Activated T-helper 17 cell treated with anti-CD3 and anti-CD28 coated beads, Interleukin-2, amount 50 U/mL, for 72 hours (primary cell): ENCODE measurements at places on chromosomes 11 and 22. TPM values are rescaled to one million over a fixed set of nuclear protein-coding genes. Genes with fewer than 3 reads are reported as not detected.

Gene SMIM35
- not detected for total RNA-seq

GRCh38 chr11:46003572-46003971 is 81.1 kb downstream of the LARGE2 start:
- no peak for ATAC-seq

GRCh38 chr22:36104988-36105387 is 55.6 kb downstream of the APOL3 start:
- no peak for ATAC-seq

GRCh38 chr11:68011051-68011943 is 1.2 kb downstream of the ALDH3B1 start:
- no peak for ATAC-seq

DNA sequence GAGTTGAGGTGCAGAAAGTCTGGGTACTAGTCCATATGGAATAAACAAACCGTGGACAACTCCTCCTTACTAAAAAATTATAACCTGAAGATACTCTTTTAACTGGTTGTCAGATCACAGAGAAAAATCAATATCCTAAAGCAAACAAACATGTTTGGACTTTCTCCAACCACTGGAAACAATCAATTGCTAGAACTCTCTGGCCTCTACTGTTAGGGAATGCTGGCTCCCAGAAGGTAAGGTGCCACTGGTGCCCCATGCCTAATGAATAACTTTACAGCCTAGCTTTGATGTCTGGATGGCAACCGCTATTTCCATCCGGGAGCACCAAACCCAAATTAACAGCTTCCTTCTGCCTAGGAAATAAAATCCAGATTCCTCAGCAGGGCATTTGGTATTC is 74.5 kb downstream of the AMBRA1 start:
- no peak for ATAC-seq

GRCh38 chr11:33035011-33035410 is 4.4 kb upstream of the TCP11L1 start:
- ATAC-seq = no peak

- no peak for ATAC-seq
Measured at GRCh38 chr11:66768088-66768521, 39.1 kb upstream of the SPTBN2 start.

DNA sequence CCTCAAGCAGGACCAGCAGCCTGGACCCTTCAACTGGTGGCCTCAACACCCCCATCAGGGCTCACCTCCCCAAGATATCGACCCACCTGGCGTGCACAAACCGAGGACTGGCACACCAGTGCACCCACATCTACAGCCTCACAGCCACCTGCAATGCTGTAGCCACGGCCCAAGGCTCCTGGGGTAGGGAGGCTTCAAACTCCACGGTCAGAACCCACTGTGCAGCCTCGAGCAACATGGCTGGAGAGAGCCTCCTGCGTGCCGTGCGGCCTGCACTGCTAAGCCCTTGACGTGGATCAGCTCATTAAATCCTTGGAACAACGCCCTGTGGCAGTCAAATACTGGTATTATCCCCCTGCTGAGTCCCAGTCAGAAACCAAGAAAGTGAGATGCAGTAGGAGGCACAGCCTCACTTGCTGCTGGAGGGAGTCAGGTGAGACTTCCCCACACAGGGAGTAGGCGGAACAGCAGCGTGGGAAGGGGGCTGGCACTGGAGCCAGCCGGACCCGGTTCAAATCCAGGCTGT is 4.6 kb downstream of the CARD10 start:
- ATAC-seq = no peak

Gene GPHA2
- total RNA-seq = 0.43 TPM

GRCh38 chr22:37182101-37182948 is 5.7 kb downstream of the C1QTNF6 start:
- peak; percentile 25 for ATAC-seq

Gene RAB36
- 0.61 TPM for total RNA-seq

Gene KRTAP5-2
- not detected for total RNA-seq

DNA sequence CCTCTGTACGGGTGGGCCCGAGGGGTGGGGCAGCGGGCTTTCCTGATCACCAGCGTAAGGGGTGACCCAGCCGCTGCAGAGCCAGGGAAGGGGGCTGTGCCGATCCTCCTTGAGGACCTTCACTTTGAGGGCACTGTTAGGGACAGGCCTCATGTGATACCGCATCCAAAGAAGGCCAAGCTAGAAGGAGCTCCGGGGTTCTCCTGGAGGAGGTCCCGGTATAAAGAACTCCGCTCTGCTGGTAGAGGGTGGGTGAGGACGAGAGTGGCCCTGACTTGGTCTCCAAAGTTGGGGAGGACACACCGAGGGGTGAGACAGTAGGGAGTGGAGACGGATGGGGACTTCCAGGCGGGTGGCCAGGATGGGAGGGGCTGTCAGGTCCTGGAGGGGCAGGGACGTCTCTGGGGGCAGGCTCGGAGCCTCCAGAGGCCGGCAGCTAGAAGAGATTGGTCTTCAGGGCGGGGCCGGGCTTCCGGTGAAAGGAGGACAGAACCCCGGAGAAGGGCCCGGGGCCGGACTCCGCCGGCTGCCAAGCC is 4.6 kb downstream of the PHOX2A start:
- no peak for ATAC-seq

DNA sequence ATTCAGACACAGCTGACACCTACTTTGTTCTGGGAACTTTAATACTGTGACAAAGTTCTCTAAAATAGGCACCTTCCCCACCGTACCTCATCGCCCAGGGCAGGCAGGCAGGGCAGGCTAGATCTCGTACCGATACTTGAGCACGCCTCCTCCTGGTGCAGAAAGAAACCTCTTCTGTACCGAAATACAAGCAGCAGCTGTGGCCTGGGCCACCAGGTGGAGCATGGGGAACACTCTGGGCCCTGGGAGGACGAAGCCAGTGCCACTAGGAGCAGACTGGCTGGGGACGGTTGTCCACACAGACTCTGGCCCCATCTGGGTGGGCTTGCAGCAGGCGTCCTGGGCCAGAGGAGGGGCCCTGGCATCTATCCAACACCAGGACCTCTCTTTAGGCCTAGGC is 12.8 kb downstream of the PMM1 start:
- peak; percentile 56 for ATAC-seq

Gene NCF4
- 40.6 TPM for total RNA-seq

DNA sequence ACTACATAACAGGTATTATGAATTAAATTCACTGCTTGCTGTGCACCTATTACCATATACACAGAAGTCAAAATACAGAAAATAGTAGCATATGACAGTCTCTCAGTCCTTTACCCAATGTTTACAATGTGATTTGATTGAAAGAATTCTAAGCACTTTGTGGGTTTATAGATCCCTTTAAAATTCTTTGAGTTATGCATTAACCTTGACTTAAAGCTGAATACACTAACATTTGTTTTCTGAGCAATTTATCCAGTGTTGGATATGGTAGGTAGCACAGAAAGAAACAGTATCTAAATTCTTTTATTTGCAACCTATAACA is 230.8 kb upstream of the DDI1 start:
- no peak for ATAC-seq
